Kidney (tissue), 22 donors: ENCODE measurements at places on chromosomes 6 and 20. TPM values are rescaled to one million over a fixed set of nuclear protein-coding genes. Genes with fewer than 3 reads are reported as not detected.

GRCh38 chr20:877814-878213 lies 38.3 kb downstream of the ANGPT4 start:
- DNase-seq, result no peak
- H3K4me1 ChIP-seq, result no peaks in the 10 kb centered on the region
- no peak overlapping the region for H3K4me3 ChIP-seq
- no peak overlapping the region for H3K27ac ChIP-seq

DNA sequence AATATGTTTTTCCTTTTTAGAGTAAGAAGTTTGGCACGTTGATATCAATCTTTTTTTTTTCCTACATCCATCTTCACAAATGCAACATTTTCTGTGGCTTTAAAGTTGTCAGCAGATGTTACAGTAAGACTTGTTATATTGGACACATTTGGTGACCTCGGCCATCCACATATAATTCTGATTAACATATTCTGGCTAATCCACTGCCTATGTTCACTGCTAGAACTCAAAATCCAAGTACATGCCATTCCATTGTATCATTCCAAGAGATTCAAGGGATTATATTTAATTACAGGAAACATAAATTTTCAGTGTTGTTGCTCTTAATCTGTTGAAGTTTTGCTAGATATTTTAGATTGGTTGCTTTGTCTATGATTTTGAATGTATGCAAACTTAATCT lies 367.6 kb downstream of the TENT5A start:
- H3K27ac ChIP-seq, result no peak overlapping the region
- no peaks in the 10 kb centered on the region for H3K36me3 ChIP-seq
- no peaks in the 10 kb centered on the region for H3K27me3 ChIP-seq
- H3K4me1 ChIP-seq, result no peaks in the 10 kb centered on the region

- H3K27me3 ChIP-seq, result no peaks in the 10 kb centered on the region
- H3K36me3 ChIP-seq, result no peaks in the 10 kb centered on the region
- no peak for DNase-seq
Observed at GRCh38 chr6:66179361-66179760, 472.3 kb upstream of the EYS start.

DNA sequence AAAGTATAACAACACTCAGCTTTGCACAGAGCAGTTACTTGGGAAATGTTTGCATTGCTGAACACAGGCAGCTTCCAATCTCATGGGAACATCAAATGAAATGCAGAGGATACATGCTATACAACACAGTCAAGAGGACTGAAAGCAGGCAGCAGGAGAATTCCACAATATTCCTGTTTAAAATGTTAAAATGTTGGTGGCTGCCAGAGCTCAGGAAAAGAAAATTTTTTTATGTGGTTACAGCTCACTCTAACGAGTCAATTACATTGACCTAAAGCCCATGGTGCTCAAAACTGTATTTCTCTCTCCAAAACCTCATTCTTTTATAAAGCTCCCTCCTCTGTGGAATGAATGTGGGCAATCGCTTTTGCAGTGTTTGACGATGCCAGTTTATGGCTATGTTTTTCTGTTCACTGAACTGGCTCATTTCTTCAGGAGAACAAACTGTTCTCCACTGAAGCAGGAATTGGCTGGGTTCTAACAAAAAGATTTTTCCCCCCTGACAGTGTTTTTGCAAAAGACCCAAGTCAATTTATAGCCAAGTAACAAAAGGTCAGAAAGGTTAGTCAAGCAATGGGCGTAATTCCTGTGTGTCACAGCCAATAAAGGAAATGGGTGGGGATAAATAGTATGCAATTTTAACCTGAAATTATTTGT lies 69.0 kb downstream of the ZHX3 start:
- no peaks in the 10 kb centered on the region for H3K27me3 ChIP-seq
- no peak overlapping the region for H3K4me3 ChIP-seq
- no peaks in the 10 kb centered on the region for H3K4me1 ChIP-seq
- peak; percentile 61 for DNase-seq
- no peaks in the 10 kb centered on the region for H3K36me3 ChIP-seq

The PCSK2 gene
- 0.22 TPM for total RNA-seq

The GABRR2 gene
- total RNA-seq, result 0.38 TPM

DNA sequence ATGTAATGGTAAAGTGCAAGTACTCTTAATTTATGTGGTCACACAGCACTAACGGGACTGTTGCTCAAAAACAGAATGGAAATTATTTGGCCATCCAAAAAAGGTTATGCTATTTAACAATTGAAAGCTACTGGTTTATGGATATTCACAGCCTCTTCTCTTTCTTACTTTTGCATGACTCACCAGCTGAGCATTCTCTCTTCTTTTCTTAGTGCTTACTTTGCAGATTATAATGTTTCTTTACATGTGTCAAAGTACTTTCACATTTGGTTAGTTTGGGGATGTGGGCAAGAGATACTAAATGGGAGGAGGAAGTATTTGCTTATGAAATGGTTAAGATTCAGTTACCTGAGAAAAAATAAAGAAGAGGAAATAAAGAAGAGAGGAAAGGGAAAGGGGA lies 610.5 kb downstream of the HTR1B start:
- no peaks in the 10 kb centered on the region for H3K4me1 ChIP-seq
- no peak overlapping the region for H3K4me3 ChIP-seq

The B3GAT2 gene
- not detected for total RNA-seq

The TPX2 gene
- total RNA-seq, result 1.4 TPM

- H3K4me3 ChIP-seq, result peak overlapping the region; percentile 94
- H3K4me1 ChIP-seq, result peaks cover 2% of the 10 kb centered on the region
- peak; percentile 67 for DNase-seq
- H3K27me3 ChIP-seq, result no peaks in the 10 kb centered on the region
Observed at GRCh38 chr6:116059713-116060571, 749 bp downstream of the FRK start.

The RIMS4 gene
- total RNA-seq, result 0.13 TPM

- H3K4me1 ChIP-seq, result peaks cover 2% of the 10 kb centered on the region
- H3K36me3 ChIP-seq, result no peaks in the 10 kb centered on the region
- no peaks in the 10 kb centered on the region for H3K27me3 ChIP-seq
- DNase-seq, result no peak
Observed at GRCh38 chr6:90230548-90231215, 66.0 kb downstream of the BACH2 start.

The PDYN gene
- total RNA-seq, result not detected

DNA sequence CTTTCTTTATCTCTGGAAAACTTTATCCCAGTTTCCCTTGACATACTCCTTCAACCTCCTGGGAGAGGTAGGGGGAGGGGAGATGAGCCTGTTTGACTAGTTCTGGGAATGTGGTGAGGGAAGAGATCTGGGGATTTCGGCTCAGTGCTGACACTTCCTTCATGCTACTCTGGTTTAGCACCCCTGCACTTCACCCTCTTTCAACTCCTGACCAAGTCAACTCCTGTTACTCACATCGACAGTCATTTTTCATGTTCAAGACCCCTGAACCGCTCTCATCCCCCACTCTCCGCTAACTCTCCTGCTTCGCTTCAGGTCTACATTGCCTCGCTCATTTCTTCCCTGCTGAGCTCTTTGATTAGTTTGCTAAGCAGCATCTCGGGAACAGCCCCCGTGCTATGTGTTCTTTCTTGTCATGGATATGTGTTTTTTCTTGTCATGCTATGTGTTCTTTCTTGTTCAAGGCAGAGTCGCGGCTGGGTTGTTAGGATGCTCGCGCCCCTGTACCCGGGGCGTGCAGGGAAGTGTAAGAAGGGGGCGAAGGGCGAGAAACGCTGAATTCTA lies 16.6 kb upstream of the TRIM27 start:
- no peaks in the 10 kb centered on the region for H3K27me3 ChIP-seq
- peak overlapping the region; percentile 84 for H3K4me3 ChIP-seq
- H3K4me1 ChIP-seq, result no peaks in the 10 kb centered on the region
- no peaks in the 10 kb centered on the region for H3K36me3 ChIP-seq
- peak overlapping the region; percentile 90 for H3K27ac ChIP-seq
- DNase-seq, result peak; percentile 59

The DEFB132 gene
- not detected for total RNA-seq

GRCh38 chr20:16236589-16237241 lies 336.5 kb downstream of the KIF16B start:
- no peaks in the 10 kb centered on the region for H3K36me3 ChIP-seq
- H3K4me3 ChIP-seq, result no peak overlapping the region
- no peaks in the 10 kb centered on the region for H3K4me1 ChIP-seq
- DNase-seq, result no peak
- no peaks in the 10 kb centered on the region for H3K27me3 ChIP-seq
